ENCODE measurements at places on chromosomes 7 and 10. TPM values are rescaled to one million over a fixed set of nuclear protein-coding genes. Genes with fewer than 3 reads are reported as not detected.

GRCh38 chr7:117085275-117085674, 132.0 kb downstream of the ST7 start:
- no peak for DNase-seq

DNA sequence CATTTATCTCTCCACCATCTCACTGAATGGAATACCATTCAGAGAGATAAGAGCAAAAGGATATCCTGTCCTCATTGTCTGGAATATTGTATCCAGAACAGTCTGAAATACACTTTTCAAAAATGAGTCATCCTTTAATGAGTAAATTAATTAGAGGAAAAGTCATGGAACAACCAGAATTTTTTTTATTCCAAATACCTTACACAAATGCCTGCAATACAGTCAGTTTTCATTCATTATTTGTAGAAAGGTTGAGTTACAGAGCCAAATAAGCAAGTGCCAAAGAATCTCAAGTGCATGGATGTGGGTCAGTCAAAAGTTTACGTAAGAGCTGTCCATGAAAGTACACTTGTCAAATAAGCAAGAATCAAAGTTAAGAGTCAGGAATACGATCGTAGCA, 482.6 kb downstream of the IPMK start:
- DNase-seq: no peak

GRCh38 chr10:109913306-109913892, 9.9 kb downstream of the XPNPEP1 start:
- no peak for DNase-seq

DNA sequence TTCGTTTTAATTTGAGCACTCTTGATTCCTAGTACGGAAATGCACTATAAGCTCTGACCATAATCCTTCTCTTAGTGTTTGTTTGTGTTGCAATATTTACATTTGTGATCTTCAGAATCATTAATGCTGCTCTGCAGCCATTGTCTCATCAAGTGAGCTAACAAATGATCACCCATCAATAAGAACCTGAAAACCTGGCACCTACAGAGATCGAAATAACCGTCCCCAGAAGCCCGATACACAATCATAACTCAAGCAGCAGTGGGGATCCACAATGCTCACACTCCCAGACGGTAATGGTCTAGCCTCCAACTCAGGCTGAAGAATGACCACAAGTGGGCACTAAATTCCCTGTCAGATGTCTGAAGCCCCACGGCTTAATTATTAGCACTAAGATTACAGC, 156.0 kb upstream of the NFE2L3 start:
- no peak for DNase-seq

GRCh38 chr10:117541909-117542705, 439 bp upstream of the EMX2 start:
- DNase-seq: no peak

ATG9B gene
- total RNA-seq: 14.9 TPM

DNA sequence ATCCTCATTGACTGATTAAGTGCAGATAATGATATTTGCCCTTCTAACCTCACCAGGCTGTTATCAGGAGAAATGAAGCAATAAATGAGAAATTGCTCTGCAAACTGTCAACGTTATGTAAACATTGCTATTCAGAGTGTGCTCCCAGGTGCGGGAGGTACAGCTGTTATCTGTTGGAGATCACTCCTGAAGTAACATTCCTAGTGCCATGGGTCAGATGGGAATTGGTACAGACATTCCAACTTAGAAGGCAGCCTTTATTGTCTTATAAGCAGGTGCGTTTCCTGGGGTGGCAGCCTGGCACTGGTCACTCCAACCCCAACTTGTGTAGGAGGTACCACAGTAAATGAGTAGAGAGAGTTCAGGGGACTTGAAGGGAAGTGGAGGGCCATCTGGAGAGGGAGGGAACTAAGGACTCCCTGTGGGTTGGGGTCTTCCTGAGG, 36.8 kb downstream of the HK1 start:
- no peak for DNase-seq

DNA sequence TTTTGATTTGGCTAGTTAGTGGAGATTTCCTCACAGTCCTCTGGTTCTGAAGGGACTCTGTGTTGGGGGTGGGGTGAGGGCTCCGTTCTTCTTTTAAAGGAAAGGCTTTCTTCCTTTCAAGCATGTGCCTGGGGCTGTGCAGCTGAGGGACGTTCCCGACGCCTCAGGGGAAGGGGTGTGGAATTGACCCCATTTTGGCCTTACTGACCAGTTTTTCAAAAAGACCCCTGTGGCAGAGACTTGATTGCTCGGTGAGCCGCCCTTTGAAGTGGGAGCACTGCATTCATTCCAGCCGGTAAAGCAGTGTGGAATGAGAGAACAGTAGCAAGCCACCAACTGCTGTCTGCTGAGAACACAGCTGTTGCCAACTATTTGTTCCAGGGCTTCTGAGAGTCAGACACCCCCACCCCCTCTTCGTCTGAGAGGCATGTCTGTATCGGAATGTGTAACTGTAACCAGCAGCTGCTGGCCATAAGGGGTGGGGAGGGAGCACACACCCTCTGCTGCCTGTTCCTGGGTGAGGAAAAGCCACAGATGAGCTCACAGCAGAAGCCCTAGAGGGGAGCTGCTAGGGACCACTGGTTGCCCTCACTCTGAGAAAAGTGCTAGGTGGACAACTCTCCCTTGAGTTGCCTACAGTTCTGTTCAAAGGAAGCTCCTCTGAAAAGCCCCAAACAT, 33.2 kb downstream of the WBP1L start:
- DNase-seq: no peak

- DNase-seq: no peak
Observed at GRCh38 chr7:36945612-36946400, 221.5 kb upstream of the AOAH start.

GRCh38 chr10:5958675-5959074, 18.7 kb downstream of the IL15RA start:
- no peak for DNase-seq

GRCh38 chr10:86443936-86444335, 77.3 kb upstream of the GRID1 start:
- DNase-seq: no peak

DNA sequence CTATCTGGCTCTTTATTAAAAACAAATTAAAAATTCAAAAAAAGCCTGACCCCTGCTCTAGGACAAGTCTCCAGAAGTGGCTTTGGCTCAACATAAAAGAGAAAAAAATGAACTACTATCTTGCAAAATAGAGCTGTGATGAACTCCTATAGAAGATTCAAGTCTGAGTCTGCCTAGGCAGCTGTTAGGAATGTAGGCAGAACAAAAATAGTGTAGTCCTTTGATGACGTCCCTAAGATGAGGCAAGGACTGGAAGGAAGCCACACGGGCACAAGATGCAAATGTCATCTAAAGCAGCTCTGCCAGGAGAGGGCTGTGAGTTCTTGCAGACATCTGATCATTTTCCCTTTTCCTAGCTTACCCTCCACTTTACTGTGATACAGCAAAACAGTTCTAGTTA, 20.5 kb downstream of the ASNS start:
- no peak for DNase-seq

DNA sequence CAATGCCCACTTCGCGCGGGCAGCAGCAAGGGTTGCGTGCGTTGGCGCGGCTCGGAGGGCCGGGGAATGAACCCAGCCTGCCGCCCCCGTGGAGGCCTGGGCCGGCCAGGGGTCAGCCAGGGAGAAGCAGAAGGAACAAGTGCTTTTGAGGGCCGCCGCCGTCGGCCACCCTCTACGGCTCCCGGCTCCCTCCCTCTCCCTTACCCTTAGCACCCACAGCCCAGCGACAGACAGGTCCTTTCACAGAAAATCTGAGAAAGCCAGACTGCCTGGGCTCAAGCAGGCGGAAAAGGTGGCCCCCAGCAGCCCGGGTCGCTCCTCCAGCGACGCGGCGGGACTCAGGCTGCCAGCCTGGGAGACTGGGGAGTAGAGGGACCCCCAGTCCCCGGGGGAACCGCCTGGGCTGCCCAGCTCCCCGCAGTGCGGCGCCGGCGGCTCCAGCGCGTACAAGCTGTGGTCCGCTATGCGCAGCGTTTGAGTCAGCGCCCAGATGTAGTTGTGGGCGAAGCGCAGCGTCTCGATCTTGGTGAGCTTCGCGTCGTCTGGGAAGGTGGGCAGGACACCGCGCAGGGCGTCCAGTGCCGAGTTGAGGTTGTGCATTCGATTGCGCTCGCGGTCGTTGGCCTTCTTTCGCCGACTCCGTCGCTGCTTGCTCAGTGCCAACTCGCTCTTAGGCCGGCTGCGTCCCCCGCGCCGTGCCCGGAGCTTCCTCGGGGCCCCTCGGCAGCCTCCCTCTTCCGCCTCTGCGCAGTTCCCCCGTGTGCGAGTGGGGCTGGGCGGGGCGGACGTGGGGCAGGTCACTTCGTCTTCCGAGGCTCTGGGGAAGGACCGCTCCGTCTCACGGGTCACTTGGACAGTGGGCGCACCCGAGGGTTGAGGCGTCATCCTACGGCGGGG, 815 bp downstream of the NEUROG3 start:
- no peak for DNase-seq

PNLIPRP1 gene
- total RNA-seq: not detected

DNA sequence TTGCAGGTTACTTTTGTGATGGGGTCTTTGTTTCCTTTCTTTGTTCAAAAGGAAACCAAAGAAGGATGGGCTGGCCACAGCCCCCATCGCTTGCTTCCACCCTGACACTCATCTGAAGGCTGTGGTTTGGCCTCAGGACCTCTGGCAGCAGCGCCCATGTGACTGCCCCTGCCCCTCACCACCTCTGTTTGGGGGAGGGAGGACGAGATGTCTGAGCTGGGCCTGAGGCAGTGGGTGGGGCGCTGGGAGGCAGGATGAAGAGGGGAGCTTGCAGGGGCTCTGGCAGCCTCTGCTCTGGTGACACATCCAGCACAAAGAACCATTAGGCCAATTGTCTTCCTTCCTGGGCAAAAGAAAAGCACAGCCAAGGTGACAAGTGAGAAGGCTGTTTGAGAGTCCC, 15.9 kb upstream of the CHST15 start:
- DNase-seq: no peak

DNA sequence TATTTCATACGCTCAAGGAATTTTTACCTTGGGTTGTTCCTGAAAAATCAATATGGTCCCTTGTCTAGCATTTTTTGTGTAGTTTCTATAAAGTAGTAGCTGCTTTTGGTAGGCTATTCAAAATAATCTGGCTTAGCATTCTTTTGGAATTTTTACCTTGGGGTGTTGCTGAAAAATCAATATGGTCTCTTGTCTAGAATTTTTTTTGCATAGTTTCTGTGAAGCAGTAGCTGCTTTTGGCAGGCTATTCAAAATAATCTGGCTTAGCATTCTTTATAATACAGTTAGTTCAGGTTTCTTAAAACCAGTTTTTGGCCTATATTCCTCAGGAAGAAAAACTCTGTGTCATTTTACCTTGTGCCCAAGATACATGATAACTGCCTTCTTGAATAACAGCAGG, 301.9 kb downstream of the SUGCT start:
- no peak for DNase-seq

TAS2R5 gene
- 1.7 TPM for total RNA-seq

DNA sequence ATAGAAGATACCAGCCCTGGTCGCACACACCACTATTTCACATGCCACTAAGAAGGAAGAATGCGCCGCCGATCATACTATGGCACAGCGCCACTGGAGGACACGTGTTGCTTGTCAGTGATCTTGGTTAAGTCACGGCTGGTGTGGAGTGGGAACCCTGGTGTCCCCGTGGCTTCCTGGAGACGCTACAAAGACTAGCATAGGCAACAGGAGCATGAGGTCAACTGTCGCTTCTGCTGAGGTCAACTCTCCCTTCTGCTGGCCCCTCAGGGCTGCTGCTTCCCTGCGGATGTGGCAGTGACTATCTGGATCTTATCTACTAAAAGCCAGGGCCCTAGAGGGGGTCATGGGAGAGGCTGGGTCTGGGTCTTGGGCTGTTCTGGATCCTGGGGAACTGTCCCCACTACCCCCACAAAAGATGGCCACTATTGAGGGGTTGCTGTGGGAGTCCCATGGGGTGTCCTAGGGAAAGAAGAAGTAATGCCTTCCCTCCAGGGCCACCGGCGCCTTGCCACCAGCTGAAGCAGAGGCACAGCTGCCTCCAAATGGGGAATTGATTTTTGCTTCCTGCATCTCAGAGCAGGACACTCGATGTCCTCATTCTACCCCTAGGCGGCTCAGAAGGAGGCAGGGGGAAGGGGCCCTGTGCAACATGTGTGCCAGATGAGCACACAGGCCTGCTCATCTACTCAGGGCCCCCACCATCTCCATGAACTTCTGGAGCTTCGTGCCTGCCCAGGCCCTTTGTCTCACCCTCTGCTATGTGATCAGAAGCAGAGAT, 76.6 kb upstream of the PPIF start:
- no peak for DNase-seq

CPA5 gene
- total RNA-seq: 1.7 TPM

MAGI2 gene
- 0.16 TPM for total RNA-seq

EBLN1 gene
- total RNA-seq: not detected
